ENCODE measurements at places on chromosomes 1 and 21.
A peak's percentile ranks its signal among the peaks of the same experiment; 100 is the strongest.

DNA sequence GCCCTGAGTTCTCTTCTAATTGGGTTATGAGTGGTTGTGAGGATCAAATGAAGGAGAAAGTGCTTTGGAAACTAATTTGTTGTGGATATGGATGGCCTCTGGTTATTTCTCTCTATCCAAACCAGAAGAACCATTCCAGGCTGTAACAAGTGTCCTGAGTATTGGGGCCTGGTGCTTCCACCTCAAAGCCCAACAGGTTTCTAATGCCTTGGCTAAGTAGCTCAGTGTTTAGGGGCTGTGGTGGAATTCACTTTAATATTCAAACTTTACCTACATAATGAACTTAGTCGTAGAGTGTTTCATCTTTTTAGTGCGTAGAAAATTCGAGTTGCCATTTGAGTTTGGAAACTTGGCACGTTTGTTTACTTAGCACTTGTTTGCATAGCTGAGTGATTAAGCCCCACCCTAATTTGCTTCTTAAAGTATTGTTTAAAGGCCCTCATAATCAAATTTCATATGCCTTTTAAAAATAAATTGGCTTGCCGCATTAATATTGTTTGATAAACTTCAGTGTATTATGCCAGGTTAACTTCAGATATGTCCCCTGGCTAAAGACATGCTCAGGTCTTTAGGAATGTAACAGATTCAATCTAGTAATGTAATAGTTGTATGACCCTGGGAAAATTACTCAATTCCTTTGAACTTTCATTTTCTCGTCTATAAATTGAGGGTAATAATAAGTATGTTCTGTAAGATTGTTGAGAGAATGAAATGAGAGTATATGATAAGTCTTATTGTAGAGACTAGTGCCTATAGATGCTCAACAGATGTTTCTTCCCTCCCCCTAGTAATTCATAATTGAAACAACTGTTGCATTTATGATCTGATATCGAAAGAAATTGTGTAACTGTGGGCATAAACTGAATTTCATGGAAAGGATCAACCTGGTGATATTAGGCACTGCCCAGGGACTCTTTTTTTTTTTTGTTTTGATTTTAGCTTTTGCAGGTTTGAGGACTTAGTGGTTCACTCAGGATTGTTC is 1.6 kb downstream of the AGO4 start:
- no peak for DNase-seq

GRCh38 chr1:205693421-205693991 is 13.2 kb upstream of the SLC45A3 start:
- no peak for DNase-seq

DNA sequence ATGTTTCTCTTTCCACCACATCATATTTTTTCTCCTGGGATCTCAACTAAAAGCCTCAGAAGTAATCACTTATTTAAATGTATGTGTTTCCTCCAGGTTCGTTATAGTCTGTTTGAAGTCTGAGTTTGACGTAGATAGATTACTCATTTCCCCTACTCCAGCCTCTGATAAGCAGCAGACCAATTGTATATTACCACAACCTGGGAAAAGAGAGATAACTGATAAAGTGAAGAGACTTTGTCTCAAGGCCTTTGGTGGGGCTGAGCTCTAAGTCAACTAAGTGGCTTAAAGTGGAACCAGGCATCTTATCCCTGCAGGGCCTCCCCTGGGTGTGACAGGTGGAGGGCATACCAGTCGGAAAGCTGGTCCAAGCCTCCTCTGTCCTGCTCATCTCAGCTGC is 34.9 kb upstream of the CACNA1E start:
- no peak for DNase-seq

GRCh38 chr1:206705191-206705590 is 20.5 kb downstream of the MAPKAPK2 start:
- DNase-seq: no peak

DNA sequence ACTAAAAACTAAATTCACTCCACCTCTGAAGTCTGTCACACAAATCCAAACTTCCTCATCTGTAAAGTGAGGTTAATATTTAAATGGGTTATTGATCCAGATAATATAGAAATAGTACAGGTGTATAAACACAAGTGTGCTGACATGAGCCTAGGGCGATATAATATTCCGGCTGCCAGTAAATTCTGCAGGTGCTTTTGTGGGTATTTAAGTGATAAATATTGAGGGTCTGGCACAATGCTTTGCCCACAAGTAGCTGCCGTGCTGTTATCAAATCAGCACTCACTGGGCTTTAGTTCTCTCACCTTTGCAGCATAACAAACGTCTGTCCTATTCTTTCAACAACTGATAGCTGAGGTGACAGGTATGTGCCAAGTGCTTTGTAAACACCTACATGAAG is 7.6 kb downstream of the PABPC4 start:
- DNase-seq: no peak

GRCh38 chr1:3234281-3234680 is 165.3 kb downstream of the PRDM16 start:
- DNase-seq: no peak

GRCh38 chr1:209805341-209805781 is 581 bp downstream of the IRF6 start:
- no peak for DNase-seq

- DNase-seq: no peak
These were observed 40.0 kb downstream of the PRAMEF20 start for GRCh38 chr1:13450204-13450603.

GRCh38 chr1:155004352-155005075 is 1.9 kb downstream of the ZBTB7B start:
- no peak for DNase-seq

DNA sequence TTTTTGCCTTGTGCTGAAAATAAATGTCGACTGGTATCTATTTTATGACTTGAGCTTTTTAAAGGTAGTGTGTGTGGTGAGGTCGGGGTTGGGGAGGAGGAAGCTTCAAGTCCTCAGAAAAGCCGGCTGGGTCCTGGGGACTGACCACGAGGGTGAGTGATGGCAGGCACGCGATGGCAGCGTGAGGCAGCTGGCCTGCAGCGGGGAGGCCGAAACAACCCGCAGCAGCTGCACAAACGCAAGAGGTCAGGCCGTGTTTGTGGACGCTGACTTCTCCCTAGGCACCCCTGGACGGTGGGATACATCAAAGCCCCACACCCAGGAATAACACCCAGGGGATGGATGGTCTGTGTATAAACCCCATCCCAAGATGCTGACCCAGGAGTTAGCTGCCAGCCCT is 51.4 kb downstream of the ZBTB18 start:
- DNase-seq: no peak

DNA sequence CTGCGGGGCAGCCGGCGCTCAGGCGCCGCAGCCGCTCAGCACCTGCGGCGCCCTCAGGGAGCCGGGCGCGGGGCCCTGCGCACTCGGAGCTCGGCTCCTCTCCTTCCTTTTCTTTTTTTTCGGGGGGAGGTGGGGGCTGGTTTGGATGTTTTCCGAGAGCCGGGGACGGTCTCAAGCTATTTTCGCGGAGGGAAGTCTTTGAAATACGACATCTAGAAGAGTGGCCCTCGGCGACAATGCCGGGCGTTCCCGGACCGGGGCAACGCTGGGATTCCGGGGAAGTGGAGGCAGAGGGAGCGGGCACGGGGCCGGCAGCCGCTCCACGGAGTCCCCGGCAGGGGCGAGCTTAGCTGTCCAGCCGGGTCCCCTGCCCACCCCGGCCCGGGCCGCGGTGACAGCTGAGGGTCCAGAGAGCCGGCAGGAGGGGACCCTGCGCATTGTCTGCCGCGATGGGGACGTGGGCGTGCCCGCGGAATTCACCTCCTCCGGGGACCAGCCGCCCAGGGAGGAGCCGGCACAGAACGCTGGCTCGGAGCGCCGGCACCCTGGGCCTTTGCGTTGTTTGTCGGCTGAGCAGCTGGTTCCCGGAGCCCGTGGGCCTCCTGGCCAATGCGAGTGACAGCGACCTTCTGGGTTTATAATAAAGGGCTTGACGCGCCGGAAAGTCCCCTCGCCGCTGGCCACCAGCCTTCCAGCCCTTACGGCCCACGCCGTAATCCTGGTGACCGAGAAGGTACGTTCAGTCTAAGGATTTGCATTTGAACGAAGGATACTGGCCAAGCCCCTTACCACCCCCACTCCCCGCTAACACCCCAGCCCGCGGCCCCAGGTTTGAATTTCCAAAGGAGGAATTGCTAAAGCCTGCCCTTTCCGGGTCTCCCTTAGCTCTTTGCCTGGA is 582 bp downstream of the SLC37A1 start:
- peak; percentile 55 for DNase-seq

GRCh38 chr1:149916193-149916897 is 1.3 kb downstream of the SV2A start:
- no peak for DNase-seq
